NCI-H446 (cell line): ENCODE measurements at places on chromosomes 2 and 18.

GRCh38 chr2:237438080-237438940 is 24.3 kb upstream of the COL6A3 start:
- DNase-seq = no peak

DNA sequence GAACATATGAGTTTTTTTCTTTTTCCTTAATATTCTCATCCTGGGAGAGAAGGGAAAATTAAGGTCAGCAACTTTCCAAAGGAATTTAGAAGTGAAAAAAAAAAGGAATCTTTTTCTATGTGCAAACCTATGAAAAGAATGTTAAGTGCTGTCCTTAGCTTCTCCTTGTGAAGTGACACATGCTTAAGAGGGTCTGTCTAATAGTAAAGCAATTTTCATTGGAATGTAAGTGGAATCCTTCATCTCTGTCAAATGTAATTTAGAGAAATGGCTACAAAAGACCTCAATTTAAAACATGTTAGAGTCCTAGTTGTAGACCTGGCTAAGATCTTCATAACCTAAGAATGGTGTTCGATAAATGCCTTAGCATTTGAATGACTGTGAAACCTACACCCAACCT is 117.4 kb upstream of the EPB41L3 start:
- DNase-seq = no peak

GRCh38 chr2:45394216-45394615 is 216.9 kb downstream of the SRBD1 start:
- no peak for DNase-seq

GRCh38 chr2:28449488-28450395 is 46.1 kb upstream of the PLB1 start:
- DNase-seq = no peak

GRCh38 chr2:199405241-199405640 is 52.5 kb downstream of the SATB2 start:
- no peak for DNase-seq
